ENCODE measurements at places on chromosomes 2 and 18.

DNA sequence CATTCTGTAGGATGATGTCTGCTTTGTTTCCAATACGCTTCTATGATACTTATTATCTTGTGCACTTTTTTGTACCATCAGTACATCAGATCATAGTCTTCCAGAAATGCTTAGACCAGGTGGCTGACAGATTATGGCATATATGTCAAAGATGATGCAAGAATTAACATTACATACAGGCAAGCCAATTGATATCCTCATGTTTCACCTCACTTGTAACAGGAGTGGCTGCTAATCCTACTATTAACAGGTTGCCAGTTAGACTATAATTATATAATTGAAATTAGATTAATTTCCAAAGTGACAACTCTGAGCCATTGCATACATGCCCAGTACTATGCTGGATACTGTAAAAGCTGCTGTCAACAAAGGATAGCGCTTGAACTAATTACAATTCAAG, 77.2 kb downstream of the TLK1 start:
- DNase-seq: no peak

DNA sequence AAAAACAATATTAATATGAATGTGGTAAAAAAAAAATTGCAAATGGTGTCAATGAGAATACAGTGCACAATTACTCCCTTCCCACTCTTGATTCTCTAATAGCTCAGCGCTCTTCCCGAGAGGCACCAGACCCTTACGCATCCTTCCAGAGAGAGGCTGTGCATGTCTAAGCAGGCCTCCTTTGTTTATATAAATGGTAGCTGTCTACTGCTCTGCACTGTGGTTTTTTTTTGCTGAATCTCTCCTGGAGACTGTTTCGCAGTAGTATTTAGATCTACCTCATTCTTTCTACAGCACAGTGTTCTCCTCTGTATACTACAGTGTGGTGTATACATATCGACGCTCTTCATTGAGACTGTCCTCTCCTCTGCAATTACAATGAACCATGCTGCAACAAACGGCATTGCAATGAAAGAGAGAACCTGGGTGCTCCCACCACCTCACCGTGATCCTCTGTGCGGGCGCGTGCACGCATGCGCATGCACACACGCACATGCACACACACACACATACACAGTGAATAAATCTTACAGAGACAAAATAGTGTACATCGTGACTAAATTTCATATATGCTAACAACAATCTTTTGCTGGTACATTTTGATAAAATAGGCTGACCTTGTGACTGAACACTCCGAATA, 19.4 kb downstream of the SEPTIN10 start:
- no peak for DNase-seq

GRCh38 chr2:25330273-25330672, 11.5 kb downstream of the DNMT3A start:
- no peak for DNase-seq

GRCh38 chr18:22567794-22568193, 150.1 kb upstream of the CTAGE1 start:
- no peak for DNase-seq

GRCh38 chr18:74834424-74835309, 237.0 kb downstream of the ZNF407 start:
- no peak for DNase-seq

DNA sequence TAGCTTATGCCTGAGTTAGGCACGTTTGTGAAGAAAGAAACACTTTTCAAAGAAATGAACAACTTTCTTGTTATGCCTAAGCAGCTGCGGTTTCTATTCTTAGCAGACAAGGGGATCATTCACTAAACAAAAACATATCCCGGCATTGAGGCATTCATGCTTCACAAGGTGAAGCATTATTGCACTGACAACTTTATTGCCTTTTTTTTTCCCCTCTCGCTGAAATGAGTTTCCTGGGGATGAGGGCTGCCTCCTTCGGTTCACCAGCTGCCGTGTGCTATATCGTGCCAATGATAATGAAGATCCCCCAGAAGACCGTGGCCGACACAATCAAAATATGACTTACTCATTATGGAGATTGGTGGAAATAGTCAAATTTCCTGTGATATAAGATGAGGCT, 288.2 kb upstream of the ST6GAL2 start:
- no peak for DNase-seq

DNA sequence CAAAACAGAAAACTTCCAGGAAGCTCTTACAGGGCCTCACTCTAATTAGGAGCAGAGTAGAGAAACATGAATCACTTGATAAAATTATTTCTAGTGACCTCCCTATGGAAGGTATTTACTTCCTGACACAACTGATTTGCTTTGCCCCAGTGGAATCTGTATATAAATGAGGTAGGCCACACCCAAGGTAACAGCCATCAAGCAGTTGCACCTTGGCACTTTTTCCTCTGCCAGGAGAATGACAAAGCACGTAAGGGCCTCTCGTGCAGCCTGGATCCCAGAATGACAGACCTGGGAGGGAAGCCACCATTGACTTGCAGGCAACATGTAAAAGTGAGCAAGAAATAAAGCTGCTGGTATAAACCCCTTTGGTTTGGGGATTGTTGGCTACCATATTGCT, 620.0 kb upstream of the SLC39A10 start:
- DNase-seq: no peak

GRCh38 chr2:206920310-206920709, 19.0 kb upstream of the CPO start:
- DNase-seq: no peak

- peak; percentile 51 for DNase-seq
Observed at GRCh38 chr2:180017784-180018183, 10.7 kb upstream of the CWC22 start.

- DNase-seq: no peak
Observed at GRCh38 chr2:149747456-149747855, 159.9 kb upstream of the MMADHC start.

- DNase-seq: no peak
Observed at GRCh38 chr2:139790136-139790535, 1009.9 kb upstream of the NXPH2 start.

GRCh38 chr2:167957662-167958061, 289.7 kb downstream of the STK39 start:
- DNase-seq: no peak

GRCh38 chr2:127562936-127563335, 27.5 kb downstream of the MYO7B start:
- DNase-seq: peak; percentile 12

GRCh38 chr18:13454363-13455150, 236.0 kb downstream of the LDLRAD4 start:
- DNase-seq: no peak

GRCh38 chr2:216695401-216695821, at the start of gene IGFBP5:
IGFBP5 (minus strand) TSS chr2:216695549; CDS start chr2:216694775, 774 bp downstream.
- DNase-seq: peak; percentile 71

- DNase-seq: no peak
Observed at GRCh38 chr18:62432176-62432575, 90.6 kb upstream of the ZCCHC2 start.

- DNase-seq: no peak
Observed at GRCh38 chr2:182220335-182220734, 206.5 kb downstream of the PDE1A start.

GRCh38 chr2:235611349-235611748, 117.5 kb downstream of the AGAP1 start:
- DNase-seq: no peak

DNA sequence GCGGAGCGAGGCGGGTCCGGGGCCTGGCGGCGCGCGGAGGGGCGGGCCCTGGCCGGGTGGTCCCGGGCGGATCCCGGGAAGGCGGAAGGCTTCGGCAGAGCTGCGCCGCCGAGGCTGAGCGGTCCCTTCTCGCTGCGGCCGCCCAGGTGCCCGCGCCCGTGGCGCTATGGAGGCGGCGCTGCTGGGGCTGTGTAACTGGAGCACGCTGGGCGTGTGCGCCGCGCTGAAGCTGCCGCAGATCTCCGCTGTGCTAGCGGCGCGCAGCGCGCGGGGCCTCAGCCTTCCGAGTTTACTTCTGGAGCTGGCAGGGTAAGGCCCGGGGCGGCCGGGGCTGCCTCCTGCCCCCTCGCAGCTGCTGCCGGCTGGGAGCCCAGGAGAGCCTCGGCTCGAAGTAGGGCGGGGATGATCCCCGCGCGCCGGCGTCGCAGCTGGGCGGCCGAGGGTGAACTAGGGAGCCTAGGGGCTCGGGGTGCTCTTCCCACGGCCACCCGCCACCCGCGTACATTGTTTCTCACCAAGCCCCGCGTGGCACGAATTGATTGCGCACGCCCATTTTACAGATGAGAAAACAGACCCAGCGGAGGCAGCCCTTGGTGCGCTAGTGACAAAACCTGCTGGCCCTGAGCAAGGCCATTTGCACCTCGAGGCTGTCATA, at the start of gene SLC66A3:
TSS of gene SLC66A3 (plus strand) at position 87 of the 655 bp plus-strand sequence. CDS start at position 167, 80 bp downstream.
- DNase-seq: peak; percentile 86

- no peak for DNase-seq
Observed at GRCh38 chr18:45916302-45916701, 50.8 kb downstream of the EPG5 start.

- DNase-seq: no peak
Observed at GRCh38 chr2:184091456-184091855, 506.9 kb upstream of the ZNF804A start.

GRCh38 chr2:85405201-85406059, 4.7 kb downstream of the CAPG start:
- peak; percentile 74 for DNase-seq

DNA sequence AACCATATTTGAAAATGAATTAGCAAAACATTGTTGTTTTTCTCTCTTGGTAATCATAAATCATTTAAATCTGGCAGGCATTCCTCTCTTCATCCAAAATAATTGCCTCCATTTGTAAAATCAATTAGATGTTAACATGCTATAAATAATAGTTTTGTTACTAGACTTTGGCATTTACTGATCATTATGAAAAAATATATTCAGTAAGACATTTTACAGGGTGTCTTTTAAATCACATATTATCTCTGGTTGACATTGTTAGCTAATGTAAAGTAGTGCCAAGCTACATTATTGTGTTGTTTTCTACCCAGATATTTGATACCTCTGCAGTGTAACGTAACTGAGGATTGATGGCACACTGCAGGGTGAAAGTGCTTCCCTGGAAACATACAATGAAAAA, 31.8 kb upstream of the DLX1 start:
- no peak for DNase-seq

DNA sequence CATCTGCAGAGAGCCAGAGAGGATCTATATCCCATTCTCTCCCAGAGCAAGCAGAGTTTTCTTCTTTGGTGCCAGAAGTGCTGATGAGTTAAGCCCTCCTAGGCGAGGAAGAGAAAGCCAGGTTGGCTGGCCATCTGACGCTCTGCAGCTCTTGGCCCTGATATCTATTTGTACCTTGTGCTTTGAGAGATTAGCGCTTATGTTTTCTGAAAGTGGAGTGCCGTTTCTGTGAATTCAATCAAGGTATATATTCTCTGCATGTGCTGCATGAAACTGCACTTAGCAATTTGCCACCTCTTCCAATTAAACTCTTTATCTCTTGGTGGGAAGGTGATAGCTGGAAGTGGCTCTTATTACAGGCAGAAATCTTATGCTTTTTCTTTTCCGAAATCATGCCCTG, 177.5 kb downstream of the LPIN1 start:
- DNase-seq: no peak

GRCh38 chr2:42270757-42271156, 90.3 kb downstream of the COX7A2L start:
- DNase-seq: no peak

DNA sequence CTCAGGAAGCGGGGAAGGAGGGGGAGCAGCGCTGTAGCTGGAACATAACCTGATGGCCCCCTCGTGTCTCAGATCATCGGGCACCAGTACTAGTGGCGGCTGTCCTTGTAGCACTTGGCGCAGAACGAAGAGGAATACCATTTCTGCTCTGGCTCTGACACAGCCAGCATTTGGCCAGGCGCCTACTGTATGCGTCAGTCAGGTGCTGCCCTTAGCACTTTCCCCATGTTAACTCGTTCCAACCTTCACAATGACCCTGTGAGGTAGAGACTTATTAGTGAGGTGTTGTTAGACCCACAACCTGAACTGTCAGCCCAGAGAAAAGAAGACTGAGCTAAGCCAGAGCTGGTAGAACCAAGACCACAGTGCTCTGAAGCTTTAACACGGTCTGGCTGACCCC, 47.7 kb upstream of the EML6 start:
- DNase-seq: no peak

DNA sequence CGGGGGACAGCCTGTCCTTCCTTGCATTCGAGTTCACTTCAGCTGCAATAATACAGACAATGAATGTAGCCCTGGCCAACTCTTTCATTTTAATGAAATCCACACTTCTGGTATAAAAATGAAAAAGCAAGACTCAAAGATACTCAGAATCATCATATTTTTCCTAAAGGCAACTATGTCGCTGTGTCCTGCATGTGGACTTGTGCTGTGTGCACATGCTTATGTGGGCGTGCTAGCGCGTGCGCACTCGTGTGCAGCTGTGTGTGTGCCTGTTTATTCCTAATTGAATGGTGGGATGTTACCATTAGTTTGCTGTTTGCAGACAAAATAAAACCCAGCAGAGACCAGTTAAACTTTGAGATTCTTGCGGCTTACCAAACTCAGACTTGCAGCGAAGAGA, 49.6 kb downstream of the SMIM21 start:
- peak; percentile 9 for DNase-seq

- DNase-seq: no peak
Observed at GRCh38 chr2:137154946-137155345, 389.6 kb downstream of the THSD7B start.

DNA sequence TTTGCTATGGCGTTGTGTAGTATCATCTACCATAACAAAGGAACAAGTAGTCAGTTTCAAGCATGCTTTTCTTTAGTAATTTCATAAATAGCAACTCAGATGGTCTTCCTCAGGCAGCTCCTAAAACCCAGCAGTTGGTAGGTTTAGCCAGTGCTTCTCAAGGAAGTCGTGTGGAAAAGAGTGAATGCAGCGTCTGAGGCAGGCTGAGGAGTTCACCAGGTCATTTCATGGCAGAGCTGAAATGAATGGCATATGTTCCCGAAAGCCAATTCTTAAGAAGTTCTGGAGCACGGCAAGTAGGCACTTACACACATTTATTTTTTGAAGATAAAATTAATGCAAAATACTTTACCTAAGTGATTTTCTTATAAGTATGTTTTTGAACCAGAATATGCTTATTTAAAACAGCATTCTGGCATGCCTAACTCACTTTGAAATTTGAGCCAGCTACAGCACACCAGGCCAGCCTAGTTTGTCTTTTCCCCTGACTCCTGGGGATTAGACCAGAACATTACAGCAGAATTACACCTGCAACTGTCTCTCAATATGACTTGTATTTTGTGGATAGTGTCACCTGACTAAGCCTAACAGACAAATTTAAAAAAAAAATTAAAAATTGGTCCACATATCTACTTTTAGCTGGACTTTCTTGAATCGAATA, 62.2 kb downstream of the OSBPL6 start:
- DNase-seq: no peak

DNA sequence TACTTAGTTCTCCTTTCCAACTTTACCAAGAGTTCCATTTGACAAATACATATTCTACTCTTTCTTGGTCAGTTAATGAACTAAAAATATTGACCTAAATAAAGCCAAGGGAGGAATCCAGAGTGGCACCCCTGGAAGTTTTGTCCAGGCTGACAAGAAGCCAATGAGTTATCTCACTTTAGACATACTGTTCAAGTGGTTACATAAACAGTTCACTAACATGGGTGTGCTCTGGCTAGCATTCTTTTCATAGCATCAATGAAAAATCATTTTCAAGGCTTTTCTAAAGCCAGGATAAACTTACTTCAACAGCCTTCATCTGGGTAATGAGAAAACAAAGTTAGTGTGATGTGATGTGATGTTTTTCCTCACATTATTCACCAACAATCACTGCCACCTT, 649.4 kb downstream of the TDRD15 start:
- DNase-seq: no peak
